ENCODE measurements at places on chromosomes 12 and 14. TPM values are rescaled to one million over a fixed set of nuclear protein-coding genes. Genes with fewer than 3 reads are reported as not detected.

Gene ZNF891
- 5.4 TPM for total RNA-seq

DNA sequence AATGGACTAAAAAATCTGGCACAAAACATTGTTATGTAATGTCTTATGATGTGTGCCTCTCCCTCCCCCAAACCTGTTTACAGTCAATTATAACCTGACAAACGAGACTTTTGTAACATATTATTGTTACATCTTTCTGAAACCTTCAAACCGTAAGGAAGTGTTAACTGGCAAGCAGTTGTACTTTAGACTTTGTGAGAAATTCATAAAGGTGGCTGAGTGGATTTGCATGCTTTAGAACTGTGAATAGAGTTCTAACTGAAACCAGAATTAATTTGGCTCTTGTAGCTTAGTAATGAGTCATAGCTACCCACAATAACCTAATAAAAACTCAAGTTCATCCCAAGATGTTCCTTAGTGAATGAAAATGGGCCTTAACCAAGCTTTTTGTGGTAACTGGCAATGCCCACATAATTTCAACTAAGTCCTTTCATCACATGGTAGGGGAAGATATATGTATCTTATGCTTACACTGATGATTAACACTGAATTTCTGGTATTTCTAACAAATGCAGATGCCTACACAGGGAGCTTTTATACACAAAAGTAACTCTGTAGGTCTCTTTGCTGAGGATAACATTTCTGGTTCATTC is 29.7 kb downstream of the RAD9B start:
- no peaks in the 10 kb centered on the region for H3K27me3 ChIP-seq
- H3K27ac ChIP-seq = no peak overlapping the region
- no peaks in the 10 kb centered on the region for H3K4me1 ChIP-seq
- peaks cover 8% of the 10 kb centered on the region for H3K36me3 ChIP-seq

- no peaks in the 10 kb centered on the region for H3K4me1 ChIP-seq
- no peak overlapping the region for H3K4me3 ChIP-seq
- H3K27me3 ChIP-seq = no peaks in the 10 kb centered on the region
- DNase-seq = no peak
- H3K27ac ChIP-seq = no peak overlapping the region
Observed at GRCh38 chr14:35261774-35262173, 30.4 kb upstream of the PSMA6 start.

- no peak for DNase-seq
- H3K27me3 ChIP-seq = no peaks in the 10 kb centered on the region
- no peaks in the 10 kb centered on the region for H3K36me3 ChIP-seq
- H3K4me3 ChIP-seq = no peak overlapping the region
- no peak overlapping the region for H3K27ac ChIP-seq
Observed at GRCh38 chr12:123076604-123077297, 74.1 kb downstream of the PITPNM2 start.

DNA sequence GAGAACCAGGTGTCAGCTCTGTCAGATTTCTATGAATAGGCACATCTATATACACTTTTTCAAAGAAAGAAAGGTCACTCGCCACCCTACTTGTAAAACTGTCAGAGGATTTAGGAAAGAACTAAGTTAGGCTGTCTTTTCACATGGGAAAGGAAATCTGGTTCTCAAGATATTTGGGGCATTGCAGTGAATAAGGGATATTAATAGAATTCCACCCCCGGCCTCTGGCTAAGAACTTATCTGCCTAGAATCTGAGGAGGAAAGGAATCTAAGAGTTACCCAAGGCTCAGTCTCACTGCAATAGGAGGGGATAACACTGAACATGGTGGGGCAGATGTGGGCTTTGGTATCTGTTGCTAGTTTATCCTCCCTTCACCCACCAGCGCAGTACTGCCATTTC is 677.6 kb downstream of the NRXN3 start:
- no peak overlapping the region for H3K27ac ChIP-seq
- H3K27me3 ChIP-seq = no peaks in the 10 kb centered on the region
- no peak overlapping the region for H3K4me3 ChIP-seq
- DNase-seq = no peak

- H3K36me3 ChIP-seq = no peaks in the 10 kb centered on the region
- H3K27me3 ChIP-seq = no peaks in the 10 kb centered on the region
- peak; percentile 48 for DNase-seq
- H3K27ac ChIP-seq = no peak overlapping the region
- H3K4me1 ChIP-seq = no peaks in the 10 kb centered on the region
Observed at GRCh38 chr12:55659486-55660385, 23.0 kb downstream of the OR10P1 start.

DNA sequence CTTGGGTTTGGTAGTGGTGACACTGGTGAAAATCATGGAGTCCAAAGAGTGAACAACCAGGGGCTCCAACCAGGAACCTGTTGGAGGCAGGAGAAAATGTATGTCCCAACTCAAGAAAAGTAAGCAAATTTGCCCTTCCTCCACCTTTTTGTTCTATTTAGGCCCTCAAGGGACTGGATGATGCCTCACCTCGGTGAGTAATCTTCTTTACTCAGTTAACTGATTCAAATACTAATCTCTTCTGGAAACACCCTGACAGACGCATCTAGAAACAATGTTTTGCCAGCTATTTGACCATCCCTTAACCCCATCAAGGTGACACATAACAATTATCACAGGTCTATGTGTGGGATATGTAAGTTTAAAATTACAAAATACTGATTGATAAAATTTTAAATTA is 272.4 kb upstream of the FOXG1 start:
- H3K27ac ChIP-seq = no peak overlapping the region
- no peak overlapping the region for H3K4me3 ChIP-seq
- no peaks in the 10 kb centered on the region for H3K36me3 ChIP-seq

GRCh38 chr12:48998497-48999353 is 450 bp downstream of the DDN start:
- peaks cover 16% of the 10 kb centered on the region for H3K4me1 ChIP-seq
- DNase-seq = peak; percentile 65
- H3K27ac ChIP-seq = no peak overlapping the region
- peak overlapping the region; percentile 63 for H3K4me3 ChIP-seq
- H3K36me3 ChIP-seq = no peaks in the 10 kb centered on the region

Gene PIP4K2C
- 26.4 TPM for total RNA-seq

All from GM23338 (cell line).